ENCODE measurements at places on chromosomes 12 and 14. TPM values are rescaled to one million over a fixed set of nuclear protein-coding genes. Genes with fewer than 3 reads are reported as not detected.

Gene PDZRN4
- total RNA-seq = not detected

Gene PRB2
- total RNA-seq = not detected

Gene SIRT4
- total RNA-seq = 7.0 TPM

Gene SERPINA9
- total RNA-seq = not detected

Gene UBE2N
- 197 TPM for total RNA-seq

Gene PCNX1
- 25.8 TPM for total RNA-seq

Gene ASCL4
- total RNA-seq = not detected

Gene HOTAIR
- not detected for total RNA-seq

Gene KICS2
- total RNA-seq = 6.8 TPM

Gene TAS2R7
- total RNA-seq = not detected

Gene TMEM19
- 22.5 TPM for total RNA-seq

Gene IAPP
- not detected for total RNA-seq

Gene PRR4
- total RNA-seq = 1.2 TPM

Gene FUT8
- 14.9 TPM for total RNA-seq

Gene AJUBA
- total RNA-seq = 109 TPM

Gene ST8SIA1
- not detected for total RNA-seq

Gene MFAP5
- total RNA-seq = not detected

Gene GLIPR1L1
- not detected for total RNA-seq

Gene ASCL1
- not detected for total RNA-seq

Gene SDR9C7
- total RNA-seq = not detected

Gene DNAJC22
- total RNA-seq = 23.0 TPM

Gene C1QL4
- not detected for total RNA-seq

Gene CCDC175
- not detected for total RNA-seq

Gene SARNP
- total RNA-seq = 95.4 TPM

Gene DEGS2
- total RNA-seq = not detected

Gene TEX52
- not detected for total RNA-seq

Gene THTPA
- 7.4 TPM for total RNA-seq

Gene NGB
- not detected for total RNA-seq

Gene SLC7A8
- not detected for total RNA-seq

Gene PSMB5
- total RNA-seq = 1,316 TPM

Gene KLRG1
- 1.2 TPM for total RNA-seq

Gene DNAI7
- not detected for total RNA-seq

Gene CABP1
- total RNA-seq = not detected

Gene KRT7
- total RNA-seq = not detected

Gene GLIPR1L2
- total RNA-seq = not detected

Gene SYT10
- total RNA-seq = not detected

Gene CSRP2
- total RNA-seq = 9.0 TPM

Gene PLEKHD1
- total RNA-seq = not detected

Gene TSHR
- not detected for total RNA-seq

Gene FOXG1
- total RNA-seq = not detected

Gene SYNE2
- 19.5 TPM for total RNA-seq

Gene DBX2
- not detected for total RNA-seq

Gene ATP5F1B
- 1,051 TPM for total RNA-seq

Gene MYH6
- not detected for total RNA-seq

Gene XRCC3
- total RNA-seq = 25.8 TPM

Gene CD27
- not detected for total RNA-seq

Gene GDF3
- not detected for total RNA-seq

Gene PIWIL1
- total RNA-seq = not detected

Gene EGLN3
- 0.18 TPM for total RNA-seq

Gene TAS2R42
- not detected for total RNA-seq

Gene GARIN6
- not detected for total RNA-seq

Gene ADGRD1
- total RNA-seq = 0.46 TPM

Gene IL22
- not detected for total RNA-seq

Gene WSCD2
- total RNA-seq = not detected

Gene DHRS2
- total RNA-seq = 2,867 TPM

Gene TBPL2
- total RNA-seq = not detected

Gene SLC4A8
- 0.07 TPM for total RNA-seq

Gene RTN1
- total RNA-seq = 0.20 TPM

Gene RTL1
- 0.04 TPM for total RNA-seq
